ENCODE measurements at places on chromosomes 4 and X.

DNA sequence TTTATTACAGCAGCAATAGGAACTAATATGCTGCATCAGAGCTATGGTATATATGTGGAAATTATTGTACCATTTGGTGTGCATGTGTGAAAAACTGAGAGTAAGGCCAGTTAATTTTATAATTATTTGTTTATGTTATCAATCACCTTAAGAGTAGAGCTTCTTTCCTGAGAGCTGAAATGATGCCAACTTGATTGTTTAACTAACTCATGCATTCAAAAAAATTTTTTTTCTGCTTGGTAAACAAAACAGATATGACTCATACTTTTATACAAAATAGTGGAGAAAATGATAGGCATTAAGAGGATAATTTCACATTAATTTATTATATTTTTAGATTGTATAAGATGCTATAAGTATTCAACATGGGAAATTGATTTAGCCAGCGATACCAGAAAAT lies 622.7 kb downstream of the RAPGEF2 start:
- no peak for DNase-seq

GRCh38 chr4:119794681-119795080 lies 166.1 kb upstream of the PDE5A start:
- no peak for DNase-seq

DNA sequence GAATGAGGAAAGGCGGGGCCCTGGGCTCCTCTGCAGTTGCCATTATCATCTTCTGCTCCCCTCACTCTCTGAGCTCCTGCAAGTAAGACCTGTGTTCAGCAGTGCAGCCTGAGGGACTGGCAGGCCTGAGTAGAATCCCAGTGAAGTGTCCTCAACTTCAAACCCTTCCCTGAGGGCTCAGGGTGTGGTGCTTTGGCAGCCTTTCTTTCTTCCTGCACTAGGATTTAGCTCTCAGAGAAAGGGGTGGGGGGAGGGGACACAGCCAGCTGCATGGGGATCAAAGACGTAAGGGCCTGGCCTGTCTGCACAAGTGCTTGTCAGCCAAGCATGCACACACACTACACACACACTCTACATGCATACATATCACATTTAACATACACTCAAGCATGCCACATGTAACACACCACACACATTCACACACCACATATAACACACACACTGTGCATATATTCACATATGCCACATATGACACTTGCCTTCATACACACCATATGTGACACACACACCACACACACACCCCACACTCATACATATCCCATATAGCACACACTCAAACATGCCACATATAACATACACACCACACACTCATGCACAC lies 223.4 kb upstream of the RPL34 start:
- no peak for DNase-seq

DNA sequence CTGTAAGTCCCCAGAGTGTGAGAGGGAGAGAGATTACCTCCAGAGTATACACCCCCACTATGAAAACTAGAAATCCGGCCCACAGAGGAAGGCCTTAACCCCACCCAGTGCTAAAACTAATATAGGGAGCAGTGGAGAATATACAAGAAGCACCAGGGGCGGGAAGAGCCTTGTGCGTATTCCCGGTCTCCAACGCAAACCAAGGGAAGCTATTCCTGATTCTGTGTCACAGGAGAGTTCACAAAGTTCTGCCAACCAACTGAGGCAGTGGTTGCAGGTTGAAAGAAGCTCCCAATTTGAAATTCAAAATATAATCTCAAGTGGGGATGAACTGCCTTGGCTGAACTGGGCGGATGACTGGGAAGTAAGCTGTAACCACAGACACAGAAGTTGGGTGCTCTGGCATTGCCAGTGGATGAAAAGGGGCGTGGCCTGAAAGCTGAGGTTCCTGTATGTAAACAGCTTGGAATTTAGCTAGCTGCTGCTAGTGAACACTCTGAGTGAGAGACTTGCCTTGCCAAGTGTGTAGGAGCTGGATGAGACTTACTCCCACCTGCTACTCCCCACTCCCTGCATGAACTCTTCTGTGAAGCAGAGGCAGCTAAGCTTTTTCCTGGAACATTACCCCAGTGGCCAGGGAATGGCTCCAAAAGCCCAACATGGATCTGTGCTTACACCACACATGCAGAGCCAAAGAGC lies 32.7 kb downstream of the ELF2 start:
- no peak for DNase-seq

DNA sequence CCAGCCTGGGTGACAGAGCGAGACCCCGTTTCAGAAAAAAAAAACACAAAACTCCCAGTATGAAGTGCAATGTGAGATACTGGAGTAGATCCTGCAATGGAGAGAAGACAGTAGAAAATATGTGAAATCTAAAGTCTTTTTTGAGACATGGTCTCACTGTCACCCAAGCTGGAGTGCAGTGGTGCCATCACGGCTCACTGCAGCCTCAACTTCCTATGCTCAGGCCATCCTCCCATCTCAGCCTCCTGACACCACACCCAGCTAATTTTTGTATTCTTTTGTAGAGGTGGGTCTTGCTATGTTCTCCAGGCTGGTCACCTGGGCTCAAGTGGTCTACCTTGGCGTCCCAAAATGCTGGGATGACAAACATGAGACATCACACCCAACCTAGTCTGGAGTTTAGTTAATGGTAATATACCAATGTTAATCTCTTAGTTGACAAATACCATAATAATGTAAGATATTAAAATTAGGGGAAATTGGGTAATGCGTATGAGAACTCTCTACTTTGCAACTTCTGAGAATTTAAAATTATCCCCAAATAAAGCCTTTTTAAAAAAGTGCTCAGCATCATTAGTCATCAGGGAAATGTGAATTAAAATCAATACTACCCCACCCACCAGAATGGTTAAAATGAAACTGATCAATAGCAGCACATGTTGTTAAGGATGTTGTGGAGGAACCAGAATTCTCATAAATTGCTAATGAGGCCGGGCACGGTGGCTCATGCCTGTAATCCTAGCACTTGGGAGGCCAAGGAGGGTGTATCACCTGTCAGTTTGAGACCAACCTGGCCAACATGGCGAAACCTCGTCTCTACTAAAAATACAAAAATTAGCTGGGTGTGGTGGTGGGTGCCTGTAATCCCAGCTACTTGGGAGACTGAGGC lies 15.0 kb downstream of the RBMX start:
- DNase-seq, result no peak

- DNase-seq, result no peak
These were observed 133.5 kb downstream of the FAM47B start for GRCh38 chrX:35076061-35076460.

GRCh38 chr4:95129821-95130311 lies 372.1 kb downstream of the BMPR1B start:
- DNase-seq, result no peak
